Aorta (tissue), 5 donors: ENCODE measurements at places on chromosomes 11 and 22. TPM values are rescaled to one million over a fixed set of nuclear protein-coding genes. Genes with fewer than 3 reads are reported as not detected.

Gene MS4A3
- total RNA-seq: not detected

Gene C11orf52
- total RNA-seq: 5.2 TPM

Gene SPA17
- total RNA-seq: 2.7 TPM

Gene FGF19
- not detected for total RNA-seq

Gene YPEL1
- total RNA-seq: 4.7 TPM

- no peak overlapping the region for H3K27ac ChIP-seq
- H3K4me3 ChIP-seq: no peak overlapping the region
- H3K27me3 ChIP-seq: no peaks in the 10 kb centered on the region
- no peaks in the 10 kb centered on the region for H3K36me3 ChIP-seq
- DNase-seq: peak; percentile 29
Measured at GRCh38 chr22:45881524-45881875, 95.5 kb downstream of the WNT7B start.

GRCh38 chr11:44312876-44313275 is 2.9 kb upstream of the ALX4 start:
- DNase-seq: no peak
- no peak overlapping the region for H3K4me3 ChIP-seq
- H3K27ac ChIP-seq: no peak overlapping the region
- no peaks in the 10 kb centered on the region for H3K27me3 ChIP-seq
- H3K4me1 ChIP-seq: no peaks in the 10 kb centered on the region

GRCh38 chr11:128311742-128312719 is 275.3 kb downstream of the ETS1 start:
- no peak for DNase-seq
- no peak overlapping the region for H3K4me3 ChIP-seq
- no peaks in the 10 kb centered on the region for H3K4me1 ChIP-seq
- no peaks in the 10 kb centered on the region for H3K36me3 ChIP-seq
